ENCODE measurements at places on chromosomes 5 and 9.

DNA sequence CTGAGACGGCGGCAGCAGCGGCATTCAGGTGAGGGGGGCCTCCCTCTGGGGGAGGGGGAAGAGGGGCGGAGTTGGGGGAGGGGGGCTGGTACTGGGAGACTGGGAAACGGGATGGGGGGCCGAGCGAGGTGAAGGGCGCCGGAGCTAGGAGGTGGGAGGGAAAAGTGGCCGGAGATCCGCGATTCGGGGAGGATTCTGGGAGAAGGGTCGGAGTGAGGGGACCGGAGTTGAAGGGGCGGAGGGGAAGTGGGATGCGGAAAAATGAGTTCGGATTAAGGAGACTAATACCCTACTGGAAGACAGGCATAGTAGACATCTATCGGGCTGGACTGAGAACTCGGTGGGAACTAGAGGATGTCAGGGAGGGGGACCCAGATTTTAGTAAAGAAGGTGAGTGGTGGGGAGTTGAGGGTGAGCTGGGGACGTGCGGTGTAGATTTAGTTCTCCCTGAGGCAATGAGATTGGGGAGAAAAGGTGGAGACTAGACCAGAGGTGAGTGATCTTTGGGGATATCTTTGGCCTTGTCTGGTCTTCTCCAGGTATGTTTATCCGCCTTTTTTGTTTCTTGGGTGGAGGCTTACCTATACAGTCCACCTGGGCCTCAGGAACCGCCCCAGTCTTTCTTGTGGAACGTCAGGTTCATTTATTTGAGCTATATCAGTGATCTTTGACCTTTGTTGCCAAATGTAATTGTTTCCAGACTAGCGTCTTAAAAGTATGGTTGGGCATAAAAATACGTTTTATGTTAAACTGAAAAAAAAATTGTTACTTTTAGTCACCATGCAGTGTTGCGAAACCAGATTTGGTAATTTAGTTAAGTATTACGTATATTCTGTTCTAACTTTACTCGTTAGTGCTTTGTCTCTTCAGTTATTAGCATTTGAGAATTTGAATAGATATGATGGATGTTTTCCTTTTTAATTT, 632 bp downstream of the UBAP1 start:
- DNase-seq = peak; percentile 66
- H3K4me3 ChIP-seq = peak overlapping the region; percentile 86
- no peaks in the 10 kb centered on the region for H3K4me1 ChIP-seq
- H3K36me3 ChIP-seq = no peaks in the 10 kb centered on the region
- no peak overlapping the region for H3K27ac ChIP-seq

GRCh38 chr9:96460470-96460869, 10.5 kb downstream of the HABP4 start:
- no peak overlapping the region for H3K27ac ChIP-seq
- peaks cover 4% of the 10 kb centered on the region for H3K4me1 ChIP-seq
- no peaks in the 10 kb centered on the region for H3K36me3 ChIP-seq
- H3K27me3 ChIP-seq = no peaks in the 10 kb centered on the region

DNA sequence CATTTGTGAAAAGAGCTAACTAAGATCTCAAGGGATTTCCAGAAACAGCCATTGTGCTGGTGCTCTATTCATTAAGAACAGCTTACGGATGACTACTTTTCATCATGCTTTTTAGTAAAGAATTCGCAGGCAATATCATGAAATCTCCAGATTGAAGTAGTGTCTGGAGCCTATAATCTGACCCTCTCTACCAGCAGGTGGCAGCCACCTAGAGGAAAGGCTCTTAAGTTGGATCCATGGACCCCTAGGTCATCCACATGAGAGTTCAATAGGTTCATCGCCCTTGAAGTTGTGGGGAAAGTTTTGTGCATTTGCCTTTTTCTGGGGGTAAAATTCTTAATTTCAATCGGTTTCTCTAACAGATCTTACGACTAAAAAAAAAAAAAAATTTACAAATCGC, 82.3 kb downstream of the SLC1A3 start:
- no peak overlapping the region for H3K4me3 ChIP-seq
- H3K36me3 ChIP-seq = no peaks in the 10 kb centered on the region
- no peak for DNase-seq
- peaks cover 4% of the 10 kb centered on the region for H3K27me3 ChIP-seq
- no peak overlapping the region for H3K27ac ChIP-seq

GRCh38 chr5:93433422-93433821, 147.6 kb downstream of the NR2F1-AS1 start:
- no peaks in the 10 kb centered on the region for H3K27me3 ChIP-seq
- H3K4me1 ChIP-seq = no peaks in the 10 kb centered on the region
- no peak overlapping the region for H3K27ac ChIP-seq

DNA sequence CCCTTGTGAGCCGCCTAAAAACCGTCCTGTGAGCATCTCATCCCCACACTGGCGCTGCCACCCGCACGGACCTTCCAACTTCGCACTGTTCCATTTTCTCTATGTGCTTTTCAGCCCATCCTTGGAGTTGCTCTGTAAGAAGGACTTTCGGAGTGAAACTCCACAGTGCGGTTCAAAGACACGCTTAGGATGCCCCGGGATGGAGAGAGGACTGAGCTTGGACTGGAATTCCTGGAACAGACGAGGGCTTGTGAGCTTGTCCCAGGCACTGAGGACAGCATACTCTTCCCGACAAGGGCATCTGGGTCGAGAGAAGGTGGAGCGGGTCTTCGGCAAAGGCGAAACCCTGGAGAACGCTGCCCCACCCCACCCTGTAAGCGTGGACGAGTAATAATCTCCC, 187.8 kb downstream of the MEF2C start:
- peaks cover 49% of the 10 kb centered on the region for H3K27me3 ChIP-seq
- peaks cover 6% of the 10 kb centered on the region for H3K4me1 ChIP-seq
- no peaks in the 10 kb centered on the region for H3K36me3 ChIP-seq
- no peak overlapping the region for H3K27ac ChIP-seq
- no peak for DNase-seq

GRCh38 chr5:150645070-150645700, 4.7 kb downstream of the SYNPO start:
- no peaks in the 10 kb centered on the region for H3K36me3 ChIP-seq
- no peak overlapping the region for H3K4me3 ChIP-seq
- H3K27me3 ChIP-seq = no peaks in the 10 kb centered on the region
- H3K4me1 ChIP-seq = 0 out of 2 replicates have a peak, but pooled peaks cover 1% of the 10 kb centered on the region

GRCh38 chr5:66684663-66685062, 88.5 kb downstream of the MAST4 start:
- no peaks in the 10 kb centered on the region for H3K36me3 ChIP-seq
- peaks cover 2% of the 10 kb centered on the region for H3K4me1 ChIP-seq
- no peak overlapping the region for H3K4me3 ChIP-seq
- H3K27ac ChIP-seq = no peak overlapping the region
- H3K27me3 ChIP-seq = no peaks in the 10 kb centered on the region

DNA sequence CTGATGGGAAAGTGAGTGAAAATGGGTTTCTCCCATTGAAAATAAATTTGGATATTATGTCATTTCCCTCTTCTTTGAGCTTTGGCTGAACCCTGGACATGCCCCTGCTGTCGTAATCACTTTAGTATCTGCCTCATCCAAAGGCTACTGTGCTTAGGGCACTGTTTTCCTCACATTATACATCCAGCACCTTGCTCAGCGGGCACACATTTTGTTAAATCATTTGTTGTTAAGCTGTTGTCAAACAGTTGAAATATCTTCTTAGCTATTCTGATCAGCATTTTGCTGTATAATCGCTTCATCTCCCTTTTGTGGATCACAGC, 352.7 kb upstream of the CD180 start:
- no peak overlapping the region for H3K27ac ChIP-seq
- H3K36me3 ChIP-seq = no peaks in the 10 kb centered on the region
- no peaks in the 10 kb centered on the region for H3K27me3 ChIP-seq
- no peaks in the 10 kb centered on the region for H3K4me1 ChIP-seq
- no peak for DNase-seq
- no peak overlapping the region for H3K4me3 ChIP-seq

GRCh38 chr9:125995706-125996105, 248.5 kb downstream of the PBX3 start:
- no peak overlapping the region for H3K4me3 ChIP-seq
- H3K27me3 ChIP-seq = no peaks in the 10 kb centered on the region
- H3K27ac ChIP-seq = no peak overlapping the region
- H3K4me1 ChIP-seq = 0 out of 2 replicates have a peak, but pooled peaks cover 1% of the 10 kb centered on the region
- no peaks in the 10 kb centered on the region for H3K36me3 ChIP-seq
- DNase-seq = no peak

- no peaks in the 10 kb centered on the region for H3K27me3 ChIP-seq
- H3K4me1 ChIP-seq = no peaks in the 10 kb centered on the region
- DNase-seq = no peak
- no peak overlapping the region for H3K4me3 ChIP-seq
- H3K27ac ChIP-seq = no peak overlapping the region
Observed at GRCh38 chr5:61030163-61030482, 85.1 kb downstream of the NDUFAF2 start.

DNA sequence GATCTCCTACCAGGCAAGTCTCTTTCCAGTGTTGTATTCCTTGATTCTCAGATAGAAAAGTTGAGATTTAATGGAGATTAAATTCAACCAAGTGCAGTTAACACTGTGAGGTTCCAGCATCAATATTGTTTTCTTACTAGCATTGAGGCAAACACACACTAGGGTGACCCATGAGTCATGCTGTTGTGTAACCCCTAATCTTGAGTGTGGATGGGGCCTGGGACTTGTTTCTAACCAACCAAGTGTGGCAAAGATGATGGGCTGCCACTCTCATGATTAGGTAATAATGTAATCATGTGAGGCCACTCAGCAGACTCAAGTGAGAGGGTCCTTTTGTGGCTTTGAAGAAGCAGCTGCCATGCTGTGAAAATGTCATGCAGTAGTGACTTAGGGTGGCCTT, 394.2 kb downstream of the IRX2 start:
- no peak overlapping the region for H3K27ac ChIP-seq
- no peaks in the 10 kb centered on the region for H3K27me3 ChIP-seq
- DNase-seq = no peak
- no peak overlapping the region for H3K4me3 ChIP-seq
- no peaks in the 10 kb centered on the region for H3K4me1 ChIP-seq

DNA sequence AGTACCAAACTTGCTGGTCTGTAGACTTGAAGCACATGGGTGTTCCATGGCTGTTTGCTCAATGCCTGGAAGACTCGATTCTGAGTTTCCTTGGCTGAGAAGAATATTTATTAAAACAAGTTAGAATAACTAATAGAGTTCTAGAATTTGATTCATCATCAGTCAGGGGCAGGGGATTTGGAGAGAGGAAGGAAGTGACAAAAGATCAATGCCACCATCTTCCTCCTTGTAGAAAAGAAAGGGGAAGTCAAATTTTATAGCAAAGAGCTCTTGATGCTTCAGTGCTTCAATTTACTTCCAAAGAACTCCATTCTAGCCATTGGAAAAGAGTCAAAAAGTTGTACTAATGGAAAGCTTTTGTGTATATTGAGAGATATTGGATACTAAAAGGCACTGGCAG, 236.3 kb downstream of the MCTP1 start:
- H3K4me1 ChIP-seq = no peaks in the 10 kb centered on the region
- H3K36me3 ChIP-seq = no peaks in the 10 kb centered on the region
- no peak for DNase-seq
- no peak overlapping the region for H3K27ac ChIP-seq
- H3K27me3 ChIP-seq = no peaks in the 10 kb centered on the region

GRCh38 chr5:42908086-42908485, 96.4 kb upstream of the SELENOP start:
- H3K27ac ChIP-seq = no peak overlapping the region
- H3K27me3 ChIP-seq = peaks cover 6% of the 10 kb centered on the region
- H3K4me1 ChIP-seq = peaks cover 1% of the 10 kb centered on the region
- DNase-seq = no peak

DNA sequence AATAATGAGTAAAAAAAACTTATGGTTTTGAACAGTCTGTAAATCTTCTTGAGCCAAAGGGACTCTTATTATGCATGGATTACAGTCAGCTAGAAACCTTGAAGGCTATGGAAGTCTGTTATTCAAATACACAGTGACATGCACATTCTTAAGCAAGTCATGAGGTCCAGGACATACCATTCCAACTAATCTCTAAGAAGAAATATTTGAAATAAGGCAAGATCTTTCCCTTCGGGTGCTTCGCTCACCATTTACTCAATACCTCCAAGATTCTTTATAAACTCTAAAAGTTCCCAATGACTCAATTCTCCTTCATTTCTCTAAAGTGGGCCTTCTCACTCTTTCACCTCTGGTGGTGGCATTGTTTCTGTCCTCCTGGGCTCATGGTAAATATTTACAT, 811.0 kb downstream of the NR2F1-AS1 start:
- H3K36me3 ChIP-seq = no peaks in the 10 kb centered on the region
- no peak for DNase-seq
- no peak overlapping the region for H3K4me3 ChIP-seq

DNA sequence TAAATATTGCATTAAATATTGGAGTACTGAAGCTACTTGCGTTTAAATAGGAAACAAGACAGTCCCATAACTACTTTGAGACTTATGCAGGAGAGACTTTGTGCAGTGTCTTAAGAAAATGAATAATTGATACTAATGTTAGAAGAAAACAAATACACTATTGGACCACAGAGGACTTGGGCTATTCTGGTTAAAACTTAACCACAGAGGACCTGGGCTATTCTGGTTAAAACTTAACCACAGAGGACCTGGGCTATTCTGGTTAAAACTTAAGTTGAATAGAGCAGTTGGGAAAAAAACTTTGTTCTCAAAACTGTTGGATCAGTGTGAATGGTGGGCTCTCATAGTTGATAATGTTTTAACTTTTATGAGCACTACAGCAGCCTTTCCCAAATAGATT, 141.7 kb downstream of the WDR70 start:
- H3K4me1 ChIP-seq = no peaks in the 10 kb centered on the region
- no peaks in the 10 kb centered on the region for H3K36me3 ChIP-seq
- H3K27me3 ChIP-seq = no peaks in the 10 kb centered on the region
- no peak for DNase-seq
- H3K4me3 ChIP-seq = no peak overlapping the region

All from iPS DF 6.9 (cell line).